ENCODE measurements at places on chromosomes 3 and 15.
A peak's percentile ranks its signal among the peaks of the same experiment; 100 is the strongest.

- peak; percentile 91 for DNase-seq
Measured at GRCh38 chr15:25684521-25685431, 178.4 kb downstream of the ATP10A start.

- DNase-seq, result peak; percentile 85
Measured at GRCh38 chr3:134754768-134755559, 40.1 kb upstream of the EPHB1 start.

DNA sequence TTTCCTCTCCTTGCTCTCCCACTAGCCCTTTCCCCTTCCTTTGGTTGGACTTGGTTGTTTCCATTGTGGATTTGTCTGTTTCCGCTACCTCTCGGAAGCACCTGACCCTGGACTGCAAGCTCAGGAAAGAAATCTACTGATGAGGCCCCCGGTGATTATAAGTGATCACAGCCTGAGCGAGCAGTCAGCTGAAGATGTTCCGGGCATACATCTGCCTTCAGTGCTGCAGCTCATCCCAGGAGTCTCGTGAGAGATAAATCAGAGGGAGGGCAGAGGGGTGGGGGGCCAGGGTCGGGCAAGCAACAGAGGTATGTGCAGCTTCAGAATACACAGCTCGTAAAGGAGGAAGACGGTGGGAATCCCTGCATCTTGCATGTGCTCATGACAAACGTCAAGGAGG lies 102.1 kb downstream of the MRPL46 start:
- DNase-seq, result no peak

GRCh38 chr3:73580343-73580742 lies 44.4 kb downstream of the PDZRN3 start:
- DNase-seq, result peak; percentile 30

GRCh38 chr3:88574146-88574545 lies 424.4 kb downstream of the C3orf38 start:
- DNase-seq, result no peak

DNA sequence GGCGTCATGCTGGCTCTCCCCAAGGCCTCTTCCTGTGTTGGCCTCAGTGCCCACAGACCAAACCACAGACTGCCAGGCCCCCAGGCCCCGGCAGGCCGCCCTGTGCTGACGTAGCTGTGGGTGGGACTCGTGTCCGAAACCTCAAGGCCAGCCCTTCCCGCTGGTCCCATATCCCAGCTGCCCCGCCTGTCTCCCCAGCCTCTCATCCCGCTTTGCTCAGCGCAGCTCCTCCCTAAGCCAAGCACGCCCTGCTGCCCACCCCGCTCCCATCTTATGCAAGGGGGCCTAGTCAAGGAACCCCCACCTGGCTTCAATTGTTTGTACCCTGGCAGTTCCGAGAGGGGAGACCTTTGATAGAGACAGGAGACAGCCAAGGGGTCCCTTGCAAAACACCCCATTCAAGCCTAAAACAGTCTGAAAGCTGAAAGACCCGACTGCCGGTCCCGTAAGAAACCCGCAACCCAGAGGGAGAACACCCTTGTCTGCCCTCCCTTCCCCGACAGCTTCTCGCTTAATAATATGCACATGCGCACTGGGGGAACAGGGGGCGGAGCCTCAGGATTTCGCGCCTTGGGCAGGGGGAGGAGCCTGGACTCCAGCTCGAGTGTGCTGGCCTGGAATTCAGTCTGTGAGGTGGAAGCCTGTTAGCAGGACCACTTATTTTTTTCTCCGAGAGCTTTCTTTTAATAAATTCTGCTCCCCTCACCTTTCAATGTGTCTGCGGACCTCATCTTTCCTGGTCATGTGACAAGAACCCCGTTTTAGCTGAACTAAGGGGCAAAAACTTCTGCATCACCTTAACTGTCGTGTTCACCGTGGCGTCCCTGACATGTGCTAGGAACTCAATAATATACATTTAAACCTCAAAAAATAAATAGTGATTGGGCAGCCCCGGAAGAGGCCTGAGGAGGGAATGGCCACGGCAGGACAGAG lies 17.2 kb downstream of the TNFAIP8L3 start:
- peak; percentile 94 for DNase-seq

DNA sequence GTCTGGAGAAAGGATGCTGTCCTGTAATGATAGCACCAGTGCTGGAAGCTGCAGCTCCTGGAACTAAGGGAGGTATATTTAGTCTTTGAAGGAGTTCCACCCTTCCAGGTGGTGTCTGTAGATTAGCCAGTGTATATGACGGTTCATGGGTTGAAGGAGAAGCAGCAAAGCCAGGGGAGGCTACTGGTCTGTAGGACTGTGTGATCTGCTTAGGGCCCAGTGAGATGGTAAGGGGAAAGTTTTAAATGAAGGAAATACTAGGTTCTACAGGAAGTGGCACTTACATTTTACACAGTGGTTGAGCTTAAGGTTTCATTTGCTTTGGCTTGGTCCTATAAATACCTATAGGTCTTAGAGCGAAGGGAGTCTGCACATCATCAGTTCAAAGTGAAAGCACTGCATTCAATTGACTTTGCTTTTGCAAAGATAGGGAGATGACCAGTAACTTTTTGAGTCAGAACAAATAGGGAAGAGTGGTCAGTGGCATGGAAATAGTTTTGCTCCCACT lies 5.6 kb downstream of the SLC25A38 start:
- DNase-seq, result no peak

GRCh38 chr15:52558196-52558595 lies 10.6 kb downstream of the ARPP19 start:
- DNase-seq, result no peak

GRCh38 chr15:68653801-68654200 lies 75.0 kb downstream of the CORO2B start:
- DNase-seq, result no peak

- no peak for DNase-seq
Measured at GRCh38 chr3:8911781-8912180, 51.5 kb downstream of the RAD18 start.

- no peak for DNase-seq
Measured at GRCh38 chr3:64031540-64032508, 8.5 kb upstream of the PSMD6 start.

DNA sequence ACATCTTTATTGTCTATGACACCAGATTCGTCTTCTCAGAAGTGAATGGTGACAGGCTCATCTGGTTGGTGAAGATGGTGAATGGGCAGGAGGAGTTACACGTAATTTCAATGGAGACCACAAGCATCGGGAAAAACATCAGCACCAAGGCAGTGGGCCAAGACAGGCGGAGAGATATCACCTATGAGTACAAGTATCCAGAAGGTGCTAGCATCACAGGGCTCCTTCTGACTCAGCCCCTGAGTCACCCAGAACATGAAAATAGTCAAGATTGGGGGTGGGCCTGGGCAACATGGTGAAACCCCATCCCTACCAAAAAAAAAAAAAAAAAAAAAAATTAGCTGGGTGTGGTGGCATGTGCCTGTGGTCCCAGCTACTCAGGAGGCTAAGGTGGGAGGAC lies 32.6 kb downstream of the TGM4 start:
- DNase-seq, result no peak

- peak; percentile 29 for DNase-seq
Measured at GRCh38 chr3:141680620-141681389, 57.3 kb upstream of the RNF7 start.

DNA sequence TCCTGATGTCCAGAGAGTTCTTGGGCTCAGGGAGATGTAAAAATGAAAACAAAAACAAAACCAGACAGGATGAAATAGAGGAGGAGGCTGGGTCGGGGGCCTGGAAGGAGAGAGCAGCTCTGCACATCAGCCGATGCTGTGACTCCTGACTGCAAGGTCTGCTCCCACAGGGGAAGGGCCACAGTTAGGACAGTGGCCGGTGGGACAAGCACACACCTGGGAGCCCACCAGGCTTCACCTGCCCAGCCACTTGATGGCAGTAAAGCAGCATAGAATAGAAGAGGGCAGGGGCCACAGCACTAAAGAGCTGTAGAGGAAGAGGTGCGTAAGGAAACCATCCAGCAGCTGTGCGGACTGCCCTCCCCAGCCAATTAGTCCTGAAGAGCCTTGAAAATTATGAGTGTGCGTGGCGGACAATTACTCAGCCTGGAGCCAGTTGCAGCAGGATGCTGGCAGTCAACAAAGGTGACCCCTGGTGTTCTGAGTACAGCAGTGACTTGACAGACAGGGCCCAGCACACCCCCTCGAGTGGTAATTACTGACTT lies 29.8 kb downstream of the ALS2CL start:
- peak; percentile 10 for DNase-seq

DNA sequence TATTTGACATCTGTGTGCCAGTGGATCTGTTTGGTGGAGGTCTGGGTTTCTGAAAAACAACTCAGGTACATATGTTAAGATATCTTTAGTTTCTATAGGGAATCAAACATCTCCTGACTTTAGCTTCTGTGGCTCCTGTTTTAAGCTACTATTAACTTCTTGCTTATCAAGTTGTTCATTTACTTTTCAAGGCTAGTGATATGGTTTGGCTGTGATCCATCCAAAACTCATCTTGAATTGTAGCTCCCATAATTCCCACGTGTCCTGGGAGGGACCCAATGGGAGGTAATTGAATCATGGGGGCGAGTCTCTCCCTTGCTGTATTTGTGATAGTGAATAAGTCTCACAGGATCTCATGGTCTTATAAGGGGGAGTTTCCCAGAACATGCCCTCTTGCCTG lies 41.4 kb downstream of the ZNF860 start:
- no peak for DNase-seq

DNA sequence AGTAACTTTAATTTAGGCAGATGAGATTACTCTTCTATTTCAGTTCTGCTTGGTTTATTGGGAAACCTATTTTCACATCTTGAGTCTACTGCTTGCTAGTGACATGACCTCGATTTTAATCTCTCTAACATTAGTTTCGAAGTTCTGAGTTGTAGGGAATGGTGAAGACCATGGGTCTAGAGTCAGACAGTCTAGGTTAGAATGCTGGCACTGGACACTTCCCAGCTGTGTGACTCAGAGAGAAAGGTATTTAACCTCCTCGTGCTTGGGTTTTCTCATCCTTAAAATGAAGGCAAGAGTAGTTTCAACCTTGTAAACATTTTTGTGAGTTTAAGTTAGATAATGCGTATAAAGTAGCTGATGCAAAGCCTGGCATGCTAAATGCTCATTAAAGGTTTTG lies 422.1 kb downstream of the GRM7 start:
- no peak for DNase-seq

DNA sequence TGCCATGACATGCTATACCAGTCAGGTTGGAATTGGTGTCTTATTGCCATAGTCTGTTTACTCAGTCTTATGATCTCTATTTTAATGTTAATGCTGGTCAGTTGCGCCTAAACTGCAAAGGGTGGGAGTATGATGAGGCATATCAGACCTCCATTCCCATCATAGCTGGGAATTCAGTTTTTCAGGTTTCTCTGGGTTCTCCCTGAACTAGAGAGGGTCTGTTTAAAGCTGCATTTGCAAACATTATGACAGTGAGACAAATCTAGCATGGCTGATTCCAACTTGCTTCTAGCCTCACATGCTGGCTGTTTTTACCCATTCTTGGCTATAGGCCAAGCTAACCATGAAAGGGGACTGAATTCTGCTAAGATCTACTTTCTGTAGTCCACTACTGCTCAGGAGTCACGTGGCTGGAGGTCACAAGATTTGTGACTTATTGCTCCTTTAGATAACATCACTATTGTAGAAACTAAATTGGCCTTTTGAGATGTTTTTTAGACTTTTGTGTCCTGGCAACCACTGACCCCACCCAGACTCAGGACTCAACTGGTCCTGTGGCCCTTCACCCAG lies 96.5 kb downstream of the TGFBR2 start:
- no peak for DNase-seq

GRCh38 chr15:29774900-29775299 lies 47.4 kb downstream of the TJP1 start:
- DNase-seq, result no peak

DNA sequence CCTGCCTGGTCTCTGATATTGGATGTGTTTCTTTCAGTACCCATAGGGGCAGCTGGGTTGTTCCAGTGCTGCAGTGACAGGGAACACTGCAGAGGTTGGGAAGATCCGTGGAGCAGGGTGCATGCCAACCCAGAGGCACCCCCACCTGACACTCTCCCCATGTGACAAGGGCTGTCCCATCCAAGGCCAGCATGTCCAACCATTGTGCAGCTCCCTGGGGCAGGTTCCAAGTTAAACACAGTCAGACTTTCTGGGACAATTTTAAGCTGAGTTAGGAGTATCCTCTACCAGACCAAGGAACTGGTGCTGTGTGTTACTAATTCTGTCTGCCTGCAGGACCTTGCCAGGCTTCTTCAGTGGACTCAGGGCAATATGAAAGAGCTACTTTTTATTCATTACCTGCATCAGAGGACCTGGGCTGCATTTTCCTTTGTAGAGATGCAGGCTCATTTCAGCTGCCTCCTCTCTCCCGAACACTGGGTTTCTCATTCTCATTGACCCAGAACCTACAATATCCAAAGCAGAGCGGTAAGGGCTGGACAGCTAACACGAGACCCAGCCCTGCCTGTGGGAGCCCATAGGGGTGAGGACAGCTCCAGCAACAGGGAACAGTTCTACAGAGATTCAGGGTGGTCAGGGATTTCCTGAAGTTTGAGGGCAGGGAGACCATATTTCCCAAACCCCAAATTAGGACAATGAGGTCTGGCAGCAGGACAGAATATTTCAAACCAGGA lies 72.7 kb downstream of the SPSB4 start:
- no peak for DNase-seq

DNA sequence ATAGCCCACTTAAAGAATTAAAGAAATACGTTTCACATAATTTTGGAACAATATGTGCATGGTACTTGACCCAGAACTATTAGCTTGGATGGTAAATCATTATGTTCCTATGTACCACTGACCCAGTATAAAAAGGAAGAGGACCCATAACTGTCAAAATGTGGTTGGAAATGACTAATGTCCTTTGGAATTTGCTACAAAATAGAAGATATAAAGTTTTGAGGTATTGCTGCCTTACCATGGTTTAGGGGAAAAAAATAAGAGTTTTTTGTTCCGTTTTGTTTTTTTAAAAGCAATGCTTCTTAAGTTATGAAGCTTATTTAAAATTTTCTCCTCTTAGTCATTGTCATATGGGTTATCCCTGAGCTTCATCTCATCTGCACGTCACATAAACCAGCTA lies 15.8 kb upstream of the TFDP2 start:
- no peak for DNase-seq

- DNase-seq, result peak; percentile 87
Measured at GRCh38 chr15:74196175-74196574, 6.4 kb downstream of the STRA6 start.

GRCh38 chr3:58769065-58769464 lies 102.5 kb upstream of the FAM3D start:
- DNase-seq, result no peak

DNA sequence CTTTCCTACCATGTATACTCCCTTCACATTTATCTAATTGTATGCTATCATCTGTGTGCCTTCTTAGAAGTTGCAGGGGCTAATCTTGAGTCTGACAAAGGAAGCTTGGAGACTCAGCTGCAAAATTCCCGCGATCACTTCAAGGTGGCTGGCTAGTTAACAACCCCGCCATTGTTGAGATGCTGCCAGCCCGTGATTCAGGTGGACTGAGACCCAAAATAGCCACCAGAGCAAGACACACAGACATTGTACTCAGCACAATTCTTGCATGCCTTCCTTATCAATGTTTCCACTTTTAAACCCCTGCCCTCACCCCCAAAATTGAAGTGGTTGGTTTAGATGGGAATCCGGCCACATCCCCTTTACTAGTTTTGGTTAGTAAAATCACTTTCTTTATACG lies 225.8 kb upstream of the ZNF717 start:
- no peak for DNase-seq

Measured in AG20443 (cell line).